HEK293T (cell line): ENCODE measurements at places on chromosomes 7 and 10.
A peak's percentile ranks its signal among the peaks of the same experiment; 100 is the strongest.

DNA sequence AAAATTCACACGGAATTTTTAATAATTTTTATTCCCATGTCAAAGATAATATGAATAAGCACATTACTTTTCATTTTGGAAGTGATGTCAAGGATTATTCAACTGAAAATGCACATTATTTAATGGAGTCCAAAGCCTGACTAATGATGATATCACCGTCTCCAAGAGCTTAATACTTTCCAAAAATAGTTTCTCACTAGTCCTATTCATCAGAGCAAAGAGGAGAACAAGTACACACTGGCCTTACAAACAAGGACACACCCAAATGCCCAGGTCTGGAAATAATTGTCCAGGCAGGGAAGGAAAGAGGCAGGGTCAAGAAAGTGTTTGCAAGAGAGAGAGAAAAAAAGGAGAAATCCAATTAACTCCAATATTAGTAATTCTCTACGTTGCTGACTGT lies 216.8 kb upstream of the CCDC6 start:
- DNase-seq = no peak

GRCh38 chr10:101266381-101267289 lies 37.4 kb upstream of the LBX1 start:
- DNase-seq = no peak

- no peak for DNase-seq
Observed at GRCh38 chr7:108069646-108070045, 60.5 kb downstream of the LAMB4 start.

- no peak for DNase-seq
Observed at GRCh38 chr10:71279590-71280170, 39.4 kb upstream of the SLC29A3 start.

DNA sequence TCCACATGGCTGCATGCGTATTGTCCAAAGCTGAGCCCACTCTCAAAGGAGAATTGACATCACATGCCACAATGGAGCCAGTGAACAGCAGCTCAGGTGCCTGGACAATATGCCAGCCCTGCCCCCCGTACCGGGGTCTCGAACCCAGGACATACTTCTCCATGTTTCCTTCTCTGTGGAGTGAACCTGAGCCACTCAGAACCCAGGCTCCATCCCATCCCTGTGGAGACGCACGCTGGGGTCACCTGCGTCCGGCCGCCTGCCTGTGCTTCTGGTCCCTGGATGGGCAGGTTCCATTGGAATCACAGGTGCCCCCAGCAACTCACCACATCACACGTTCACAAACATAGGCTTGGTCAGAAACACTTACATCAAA lies 229.8 kb downstream of the DNAJB6 start:
- DNase-seq = no peak

- peak; percentile 51 for DNase-seq
Observed at GRCh38 chr7:87876869-87877234, 559 bp downstream of the DBF4 start.

DNA sequence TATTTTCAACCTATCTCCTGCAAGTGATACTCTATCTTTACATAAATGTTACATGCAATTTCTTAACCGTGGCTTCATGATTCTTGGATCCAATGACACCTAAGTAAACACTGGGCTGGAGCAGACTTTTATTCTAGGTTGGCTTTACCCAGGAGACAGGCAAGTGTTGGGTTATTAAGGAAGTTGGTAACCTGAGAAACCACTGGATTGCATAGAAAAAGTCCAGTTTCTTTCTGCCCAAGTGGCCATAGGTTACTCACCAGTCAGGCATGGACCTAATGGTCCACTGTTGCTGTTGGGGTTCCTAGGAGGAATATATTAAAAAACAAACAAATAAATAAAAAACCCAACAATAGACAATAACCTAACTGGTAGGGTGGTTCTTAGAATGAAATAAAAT lies 112.8 kb downstream of the SEMA3D start:
- no peak for DNase-seq

DNA sequence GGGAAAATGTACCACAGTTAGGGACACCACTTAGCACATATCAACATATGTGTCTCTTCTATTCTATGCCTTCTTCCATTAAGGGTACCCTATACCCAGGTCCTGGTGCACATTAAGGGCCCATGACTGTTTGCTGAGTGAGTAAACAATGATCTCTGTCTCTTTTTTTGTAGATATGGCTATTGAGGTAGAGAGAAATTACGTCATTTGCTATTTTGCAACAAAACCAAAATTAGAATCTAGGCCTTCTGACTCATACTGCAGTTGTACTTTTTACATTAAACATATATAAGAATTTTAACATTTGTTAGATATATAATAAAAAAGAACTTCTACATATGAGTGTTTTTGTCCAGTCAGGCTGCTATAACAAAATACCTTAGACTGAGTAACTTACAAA lies 683.2 kb upstream of the LRRN3 start:
- no peak for DNase-seq
